ENCODE measurements at places on chromosomes 7 and 10.

DNA sequence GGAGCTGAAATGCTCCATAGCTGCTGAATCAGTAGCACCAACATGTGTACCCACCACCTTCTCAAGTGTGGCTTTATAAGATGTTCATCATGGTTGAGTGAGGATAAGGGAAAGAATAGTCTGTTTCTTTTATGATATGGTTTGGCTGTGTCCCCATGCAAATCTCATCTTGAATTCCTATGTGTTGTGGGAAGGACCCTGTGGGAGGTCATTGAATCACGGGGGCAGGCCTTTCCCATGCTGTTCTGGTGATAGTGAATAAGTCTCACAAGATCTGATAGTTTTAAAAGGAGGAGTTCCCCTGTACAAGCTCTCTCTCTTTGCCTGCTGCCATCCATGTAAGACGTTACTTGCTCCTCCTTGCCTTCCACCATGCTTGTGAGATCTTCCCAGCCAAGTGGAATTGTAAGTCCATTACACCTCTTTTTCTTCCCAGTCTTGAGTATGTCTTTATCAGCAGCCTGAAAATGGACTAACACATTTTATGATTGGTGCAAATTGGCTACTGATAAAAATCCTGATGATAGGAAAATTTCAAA is 799.9 kb downstream of the TNS3 start:
- DNase-seq: no peak

- DNase-seq: no peak
These were observed 79.1 kb downstream of the USP6NL start for GRCh38 chr10:11532306-11532705.

DNA sequence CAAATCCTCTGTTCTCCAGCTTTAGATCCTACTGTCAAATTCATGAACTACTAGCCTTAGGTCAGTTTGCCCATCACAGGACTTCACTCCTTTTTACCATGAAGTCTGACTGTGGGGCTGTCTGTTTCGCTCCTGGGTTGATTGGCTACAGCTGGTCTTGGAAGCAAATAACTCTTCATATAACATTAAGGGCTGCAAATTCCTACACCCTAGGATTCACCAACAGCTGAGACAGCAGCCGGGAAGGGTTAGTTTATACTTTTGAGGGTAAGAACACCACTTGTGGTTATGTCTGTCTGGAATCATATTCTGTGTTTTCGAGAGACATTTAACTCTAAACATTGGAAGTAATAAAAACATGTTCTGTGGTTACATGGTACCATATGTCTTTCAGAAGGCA is 55.9 kb upstream of the KIAA1217 start:
- no peak for DNase-seq

- DNase-seq: no peak
These were observed at the start of gene PTN for GRCh38 chr7:137343281-137343841. Gene PTN (minus strand): TSS chr7:137343733. CDS start chr7:137254973, 88,760 bp downstream.

DNA sequence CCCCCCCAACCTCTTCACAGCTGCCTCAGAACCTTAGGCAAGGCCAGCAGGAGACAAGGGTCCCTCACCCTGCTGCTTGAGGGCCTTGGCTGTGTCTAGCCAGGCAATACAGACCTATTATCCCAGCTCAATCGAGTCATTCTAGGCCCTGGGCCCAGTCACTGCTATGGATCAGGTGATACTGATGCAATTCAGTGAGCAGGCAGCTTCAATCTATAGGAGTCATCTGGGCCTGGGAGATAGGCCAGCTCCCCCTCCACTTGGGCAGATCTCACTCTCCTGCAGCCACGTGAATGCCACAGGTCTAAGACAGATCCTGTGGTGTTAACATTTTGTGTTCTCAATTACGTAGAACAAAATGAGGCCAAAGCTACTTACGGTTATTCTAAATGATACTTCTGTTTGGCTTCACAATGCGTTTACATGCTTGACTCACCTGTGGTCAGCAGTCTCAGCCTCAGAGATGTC is 68.0 kb upstream of the LRRC4 start:
- DNase-seq: no peak

DNA sequence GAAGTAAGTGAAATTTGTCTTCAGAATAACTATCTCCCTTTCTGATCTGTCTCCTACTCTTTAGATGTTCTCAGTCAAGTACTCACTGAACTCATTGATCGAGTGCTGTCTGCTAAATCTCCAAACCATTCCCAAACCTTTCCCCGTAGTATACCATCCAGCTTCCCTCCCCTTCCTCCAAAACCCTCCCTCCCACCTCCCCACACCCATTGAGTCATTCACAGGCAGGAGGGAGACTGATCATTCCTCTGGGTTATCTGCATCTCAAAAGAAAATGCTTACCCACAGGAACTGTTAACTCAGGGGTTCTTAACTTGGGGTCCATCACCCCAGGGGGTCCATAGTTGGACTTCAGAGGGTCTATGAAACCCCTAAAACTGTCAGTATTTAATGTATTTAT is 37.4 kb downstream of the GOT1 start:
- no peak for DNase-seq

GRCh38 chr10:73228247-73228646 is 18.8 kb downstream of the DNAJC9 start:
- DNase-seq: no peak

DNA sequence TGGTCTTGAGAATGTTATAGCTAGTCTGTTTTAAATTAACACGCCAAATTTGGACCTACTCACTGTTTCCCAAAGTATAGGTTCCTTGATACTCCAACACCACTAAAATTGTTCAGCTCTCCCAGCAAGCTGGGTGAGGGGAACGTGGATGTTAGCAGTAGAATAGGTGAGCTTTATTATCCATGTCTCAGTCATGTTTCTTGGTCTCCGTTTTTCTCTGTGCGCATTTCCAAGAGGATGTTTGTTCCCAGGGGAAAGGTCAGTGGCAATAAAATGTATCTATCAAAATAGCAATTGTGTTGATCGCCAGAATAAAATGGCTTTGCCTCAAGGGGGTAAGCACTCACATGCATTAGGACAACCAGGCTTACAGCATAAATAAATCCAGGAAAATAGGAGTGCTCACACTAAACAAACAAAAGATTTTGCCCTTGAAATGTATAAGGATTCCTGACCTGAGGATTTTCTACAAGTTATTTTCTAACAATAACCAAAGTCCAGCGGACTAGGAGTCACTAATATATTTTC is 187.0 kb upstream of the C7orf33 start:
- no peak for DNase-seq
